SIG-M5 (cell line): ENCODE measurements at places on chromosomes 3 and 15.

DNA sequence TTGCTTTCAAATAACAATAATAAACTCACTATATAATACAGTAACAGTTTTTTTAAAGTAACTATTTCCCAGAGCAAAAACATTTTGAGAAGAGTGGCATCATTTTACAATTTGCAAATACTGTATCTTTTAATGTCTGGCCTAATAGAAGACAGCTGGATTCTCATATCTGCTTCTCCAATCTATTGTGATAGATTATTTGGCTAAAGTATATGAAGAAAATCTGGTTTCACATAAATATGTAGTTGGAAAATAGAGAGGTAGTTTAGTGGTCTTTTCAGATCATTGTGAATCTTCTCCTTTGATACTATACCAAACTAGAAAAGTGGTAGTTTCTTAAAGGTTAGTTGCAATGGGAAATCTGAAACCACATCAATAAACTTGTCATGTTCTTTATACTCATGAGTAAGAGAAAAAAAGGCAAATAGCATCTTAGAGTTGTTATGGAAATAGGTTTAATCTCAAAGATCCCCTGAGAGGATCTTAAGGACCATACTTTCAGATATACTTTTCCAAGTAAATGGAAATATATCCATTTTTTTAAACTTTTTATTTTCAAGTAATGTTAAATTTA, 124.8 kb upstream of the NR2E3 start:
- no peak for DNase-seq

- no peak for DNase-seq
These were observed 637.1 kb downstream of the MAGI1 start for GRCh38 chr3:65401359-65402305.

GRCh38 chr15:39488961-39489360, 91.9 kb upstream of the THBS1 start:
- no peak for DNase-seq

DNA sequence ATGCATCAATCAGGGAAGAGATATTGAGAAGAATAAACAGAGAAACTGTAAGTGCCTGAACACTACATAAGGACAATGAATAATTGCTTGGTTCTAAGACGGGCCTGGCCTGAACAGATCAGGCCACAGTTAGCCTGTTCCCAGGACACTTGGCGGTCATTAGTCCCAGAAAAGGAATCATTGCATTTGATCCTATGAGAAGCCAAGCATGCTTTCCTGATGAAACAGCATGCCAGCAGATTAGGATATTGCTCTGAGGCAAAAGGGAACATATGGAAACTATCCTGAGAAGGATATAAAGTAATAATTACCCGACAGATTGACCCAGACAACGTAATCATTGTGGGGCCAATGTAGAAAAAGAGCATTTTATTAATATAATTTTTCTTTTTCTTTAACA, 51.9 kb downstream of the STRIT1 start:
- DNase-seq = no peak

DNA sequence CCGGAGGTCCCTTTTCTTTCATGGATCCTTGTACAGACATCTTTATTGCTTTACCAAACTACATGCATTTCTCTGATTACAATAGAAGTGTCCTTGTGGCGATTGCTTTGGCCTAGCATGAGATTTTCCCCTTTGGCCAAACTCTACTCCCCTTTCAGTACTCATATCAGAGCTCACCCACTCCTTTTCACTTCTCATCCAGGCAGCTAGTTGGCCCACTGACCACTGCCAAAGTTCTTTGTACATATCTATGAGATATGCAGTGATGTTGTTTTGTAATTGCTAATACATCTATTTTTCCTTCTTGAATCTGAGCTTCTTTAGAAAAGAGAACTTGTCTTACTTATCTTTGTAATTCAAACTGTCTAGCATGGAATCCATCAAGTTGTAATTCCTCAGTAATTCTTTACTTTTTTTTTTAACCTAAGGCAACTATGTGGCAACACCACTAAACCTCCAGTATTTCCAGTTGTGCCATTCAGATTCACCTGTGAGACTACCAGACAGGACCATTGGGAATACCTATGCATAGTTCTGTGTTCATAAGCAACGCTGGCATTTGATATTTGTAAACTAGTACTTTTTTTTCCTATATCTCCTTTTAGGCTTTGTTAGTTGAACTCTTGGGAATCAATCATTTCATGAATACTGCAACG, 39.2 kb downstream of the AADACL2 start:
- no peak for DNase-seq

GRCh38 chr3:138786788-138787271, 47.9 kb downstream of the PIK3CB start:
- peak; percentile 81 for DNase-seq

DNA sequence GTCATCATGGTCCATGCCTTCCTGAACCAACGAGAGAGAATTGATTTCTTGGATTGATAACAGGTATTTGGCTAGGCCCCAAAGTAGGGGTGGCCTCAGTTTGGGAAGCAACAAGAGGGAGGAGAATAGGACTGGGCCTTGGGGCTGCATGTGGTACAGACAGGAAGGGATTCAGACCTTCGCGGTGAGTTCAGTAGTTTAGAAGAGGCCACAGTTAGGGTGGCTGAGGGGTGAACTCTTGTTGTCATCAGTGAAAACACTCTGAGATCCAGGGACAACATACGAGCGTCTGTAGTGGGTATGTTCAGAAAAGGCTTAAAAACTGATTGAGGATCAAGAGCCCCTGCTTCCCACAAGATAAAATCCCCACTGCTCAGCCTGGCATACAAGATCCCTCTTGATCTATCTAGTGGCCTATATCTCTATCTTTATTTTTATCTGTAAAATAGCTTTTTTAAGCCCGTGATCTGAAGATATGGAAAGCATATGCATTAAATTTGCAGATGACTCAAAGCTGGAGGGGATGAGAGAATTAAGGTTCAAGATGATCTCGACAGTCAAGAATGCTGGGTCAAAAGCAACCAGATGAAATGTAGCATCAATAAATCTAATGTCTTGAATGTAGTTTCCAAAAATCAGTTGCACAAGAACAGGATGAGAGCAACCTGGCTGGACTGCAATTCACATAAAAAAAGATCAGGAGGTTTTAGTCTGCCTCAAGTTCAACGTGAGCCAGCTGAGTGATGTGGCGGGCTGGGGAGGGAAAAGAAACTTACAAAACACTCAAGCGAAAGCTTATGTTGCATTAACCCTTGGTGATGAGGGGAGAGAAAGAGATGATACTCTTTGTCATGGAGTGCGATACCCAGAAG, 221.1 kb upstream of the TLE3 start:
- no peak for DNase-seq

DNA sequence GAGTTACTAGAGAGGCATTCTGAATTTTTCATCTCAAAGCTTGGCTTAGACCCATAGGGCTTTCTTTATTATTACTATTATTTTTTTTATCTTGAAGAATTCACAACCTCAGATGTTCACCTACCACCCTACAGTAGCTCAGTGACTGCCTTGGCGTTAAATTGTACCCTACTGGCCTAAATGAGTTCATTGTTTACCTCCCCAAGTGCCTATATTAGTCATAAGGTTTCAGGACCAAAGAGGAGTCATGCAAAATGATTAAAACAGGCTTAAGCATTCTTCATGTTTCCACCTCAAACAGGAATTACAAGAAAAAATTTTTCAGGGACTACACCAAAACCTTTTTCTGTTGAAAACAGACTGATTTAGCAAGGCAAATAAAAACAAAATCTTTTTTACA, 751.5 kb downstream of the SQOR start:
- no peak for DNase-seq

DNA sequence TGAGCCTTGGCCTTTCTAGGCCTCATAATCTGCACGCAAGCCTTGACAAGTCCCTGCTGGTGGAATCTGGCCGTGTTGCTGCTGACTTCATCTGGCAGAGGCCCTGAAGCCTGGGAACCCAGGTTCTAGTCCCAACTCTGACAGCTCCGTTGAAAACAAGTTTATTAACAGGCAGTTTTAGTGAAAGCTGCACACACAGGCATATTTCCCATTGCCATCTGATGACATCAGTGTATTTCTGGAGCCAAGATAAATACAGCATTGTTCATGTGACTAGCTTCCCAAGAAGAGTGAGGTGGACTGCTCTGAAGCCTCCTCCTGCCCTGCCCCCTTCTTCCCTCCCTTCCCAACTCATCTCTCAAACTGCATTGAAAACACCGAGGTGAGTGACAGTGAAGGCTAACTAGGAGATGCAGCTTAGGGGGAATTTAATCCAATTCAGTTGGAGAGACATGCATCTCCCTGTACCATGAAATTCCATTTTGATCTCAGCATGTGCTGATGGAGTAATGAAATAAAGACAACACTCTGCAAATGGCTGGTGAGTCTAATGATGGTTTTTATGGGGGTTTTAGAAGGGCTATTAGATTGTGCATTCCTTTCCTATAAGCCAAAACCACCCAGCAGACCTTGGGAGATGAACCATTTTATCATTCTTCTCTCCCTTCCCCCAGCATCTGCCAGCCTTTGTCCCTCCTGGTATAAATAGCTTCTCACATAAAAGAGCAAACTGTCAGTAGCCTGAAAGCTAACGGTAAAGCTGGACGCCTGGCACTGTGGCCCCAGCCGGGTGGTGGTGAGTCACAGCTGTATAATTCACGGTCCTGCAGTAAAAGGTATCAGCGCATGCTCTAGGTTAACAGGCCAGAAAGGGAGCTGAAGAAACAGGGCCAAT, 38.0 kb downstream of the PRICKLE2 start:
- DNase-seq = no peak

GRCh38 chr15:39710681-39711080, 72.0 kb downstream of the FSIP1 start:
- no peak for DNase-seq

GRCh38 chr15:101489599-101490407, at the start of gene PCSK6:
TSS of gene PCSK6 (minus strand) at chr15:101489707. CDS start at chr15:101489670, 37 bp downstream.
- no peak for DNase-seq

DNA sequence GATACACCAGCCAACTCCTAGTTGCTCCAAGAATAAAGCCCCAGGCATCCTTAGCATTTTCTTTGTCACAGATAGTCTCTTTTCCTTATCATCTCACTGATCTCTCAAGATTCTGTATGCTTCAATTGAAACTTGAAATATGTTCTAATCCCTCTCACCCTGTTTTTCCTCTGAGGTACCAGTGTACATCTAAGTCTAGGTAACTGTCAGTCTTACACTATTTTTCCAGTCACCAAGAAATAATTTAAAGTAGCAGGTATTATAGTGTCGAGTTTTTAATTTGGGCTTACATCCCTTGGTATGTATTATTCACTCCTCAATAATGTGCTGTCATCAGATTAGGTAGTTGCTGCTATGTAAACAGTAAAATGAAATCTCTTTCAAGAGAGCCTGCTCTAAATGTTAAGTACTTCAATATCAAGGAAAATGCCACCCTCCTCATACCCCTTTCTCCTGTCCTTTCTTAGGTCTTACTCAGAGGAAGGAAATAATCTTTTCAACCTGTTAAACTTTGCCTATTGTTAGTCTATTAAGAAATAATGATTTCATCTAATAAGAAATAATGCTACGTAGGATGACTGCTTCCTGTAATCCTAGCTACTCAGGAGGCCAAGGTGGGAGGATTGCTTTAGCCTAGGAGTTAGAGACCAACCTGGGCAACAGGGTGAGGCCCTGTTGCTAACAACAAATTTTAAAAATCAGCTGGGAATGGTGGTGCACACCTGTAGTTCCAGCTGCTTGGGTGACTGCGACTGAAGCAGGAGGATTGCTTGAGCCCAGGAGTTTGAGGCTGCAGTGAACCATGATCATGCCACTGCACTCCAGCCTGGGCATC, 39.8 kb downstream of the TSC22D2 start:
- no peak for DNase-seq

DNA sequence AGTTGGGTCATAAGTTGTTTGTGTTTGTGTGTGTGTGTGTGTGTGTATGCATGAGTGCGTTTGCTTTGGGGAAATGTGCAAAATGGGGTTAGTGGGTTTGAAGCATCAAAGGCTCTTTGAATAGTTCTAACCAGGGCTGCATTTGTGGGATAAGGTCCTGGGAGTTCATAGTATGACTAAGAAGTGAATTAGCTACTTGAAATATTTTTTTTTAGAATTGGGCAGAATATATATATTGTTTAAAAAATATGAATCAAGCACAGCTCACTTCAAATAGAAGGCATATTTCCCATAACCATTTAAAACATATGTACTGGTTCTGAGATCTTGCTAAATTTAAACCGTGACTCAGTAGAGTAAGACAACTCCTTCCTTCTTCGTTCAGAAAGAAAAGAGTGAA, 43.1 kb downstream of the IGF2BP2 start:
- no peak for DNase-seq

- no peak for DNase-seq
These were observed 9.2 kb upstream of the WDR49 start for GRCh38 chr3:167662919-167663400.

- no peak for DNase-seq
These were observed 31.0 kb upstream of the MFSD1 start for GRCh38 chr3:158770741-158771350.

DNA sequence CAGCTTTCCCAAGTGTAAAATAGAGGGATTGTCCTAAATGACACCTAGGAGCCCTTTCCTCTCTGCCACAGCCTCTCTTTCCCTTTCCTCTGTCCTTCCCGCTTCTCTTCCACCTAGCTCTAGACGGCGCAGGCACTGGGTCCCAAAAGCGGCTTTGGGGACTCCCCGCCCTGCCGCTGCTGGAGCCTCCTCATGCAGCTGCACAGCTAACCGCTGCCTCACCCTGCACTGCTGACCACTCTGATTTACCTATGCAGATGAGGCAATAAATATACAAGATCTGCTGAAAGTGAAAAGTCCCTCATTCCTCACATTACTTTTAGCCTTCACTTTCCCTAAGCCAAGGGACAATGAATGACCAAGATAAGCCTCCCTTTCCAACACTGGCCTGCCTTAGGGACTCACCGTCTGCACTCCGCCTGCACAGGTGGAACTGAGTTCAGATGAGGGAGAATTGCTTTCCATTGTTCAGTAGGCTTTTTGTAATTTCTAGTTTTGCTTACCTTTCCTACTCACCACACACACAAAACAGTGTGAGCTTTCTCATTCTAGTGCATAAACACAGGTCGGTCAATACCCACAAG, 197.5 kb upstream of the BCL6 start:
- DNase-seq = no peak

DNA sequence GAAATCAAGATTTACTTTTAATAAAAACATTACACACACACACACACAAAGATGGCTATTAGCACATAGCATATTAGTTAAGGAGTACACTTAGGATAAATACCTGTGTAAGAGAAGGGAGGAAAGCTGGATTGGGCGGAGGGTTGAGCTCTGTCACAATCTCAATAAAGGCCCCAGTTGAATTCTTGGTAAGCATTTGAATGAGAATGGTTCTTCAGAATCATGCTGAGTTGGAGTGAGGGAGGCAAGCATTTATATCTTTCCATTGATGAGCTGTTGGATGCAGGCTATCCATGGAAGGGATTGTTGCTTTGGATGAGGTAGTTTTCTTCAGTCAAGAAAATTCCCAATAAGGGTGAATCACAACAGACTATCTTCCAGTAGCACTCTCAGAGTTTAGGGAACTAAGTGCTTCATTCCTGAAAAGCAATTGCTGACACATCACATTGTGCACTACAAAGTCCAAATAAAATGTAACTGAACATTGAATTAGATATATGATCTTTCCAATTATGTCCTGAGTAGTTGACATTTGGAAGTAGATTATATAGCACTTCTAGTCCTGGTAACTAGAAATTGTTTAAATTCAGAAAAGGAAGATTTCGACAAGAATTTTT, 95.7 kb downstream of the SUCNR1 start:
- DNase-seq = no peak

- DNase-seq = no peak
These were observed 70.8 kb downstream of the TMCC1 start for GRCh38 chr3:129822679-129823078.
